ENCODE measurements at places on chromosomes 4 and X.

DNA sequence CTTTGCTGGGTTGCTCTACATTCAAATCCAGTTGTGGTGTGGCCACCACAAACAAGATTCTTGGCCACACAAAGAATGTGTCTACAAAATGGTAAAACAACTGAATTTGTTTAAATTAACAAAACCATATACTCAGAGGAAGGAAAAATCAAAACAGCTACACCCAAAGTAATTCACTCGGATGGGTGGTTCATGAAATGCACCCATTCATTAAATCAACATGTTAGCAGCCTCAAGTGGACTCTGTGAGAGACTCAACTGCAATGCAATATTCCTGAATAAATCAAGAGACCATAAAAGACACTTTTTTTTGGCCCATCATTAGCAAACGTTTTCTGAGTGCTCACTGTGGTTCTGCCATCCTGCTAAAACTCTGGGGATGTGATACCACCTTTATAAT lies 11.2 kb upstream of the AMELX start:
- DNase-seq: no peak

DNA sequence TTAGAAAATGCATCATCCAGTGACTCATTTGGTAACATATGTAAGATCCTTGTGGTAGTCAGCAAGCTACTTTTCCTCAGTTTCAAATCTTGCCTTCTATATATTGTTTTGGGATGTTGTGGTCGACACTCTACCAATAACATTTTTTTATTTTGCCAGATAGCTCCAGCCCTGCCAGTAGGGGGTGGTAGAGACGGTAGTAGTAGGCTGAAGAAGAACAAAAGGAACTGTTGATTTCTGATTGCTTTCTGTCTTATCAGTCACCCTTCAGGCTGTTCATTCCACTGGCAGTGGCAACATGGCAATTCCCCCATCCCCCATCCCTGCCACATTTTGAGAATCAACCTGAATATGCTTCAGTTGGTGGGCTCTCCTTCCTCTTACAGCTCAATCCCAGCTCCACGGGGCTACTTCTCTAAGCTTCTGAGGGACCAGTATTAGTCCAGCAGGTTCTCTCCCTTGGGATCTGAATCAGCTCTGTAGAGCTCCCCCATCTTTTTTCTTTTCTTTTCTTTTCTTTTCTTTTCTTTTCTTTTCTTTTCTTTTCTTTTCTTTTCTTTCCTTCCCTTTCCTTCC lies 171.5 kb upstream of the VEGFC start:
- DNase-seq: peak; percentile 42

GRCh38 chr4:76977736-76978350 lies 28.3 kb downstream of the SEPTIN11 start:
- DNase-seq: no peak

DNA sequence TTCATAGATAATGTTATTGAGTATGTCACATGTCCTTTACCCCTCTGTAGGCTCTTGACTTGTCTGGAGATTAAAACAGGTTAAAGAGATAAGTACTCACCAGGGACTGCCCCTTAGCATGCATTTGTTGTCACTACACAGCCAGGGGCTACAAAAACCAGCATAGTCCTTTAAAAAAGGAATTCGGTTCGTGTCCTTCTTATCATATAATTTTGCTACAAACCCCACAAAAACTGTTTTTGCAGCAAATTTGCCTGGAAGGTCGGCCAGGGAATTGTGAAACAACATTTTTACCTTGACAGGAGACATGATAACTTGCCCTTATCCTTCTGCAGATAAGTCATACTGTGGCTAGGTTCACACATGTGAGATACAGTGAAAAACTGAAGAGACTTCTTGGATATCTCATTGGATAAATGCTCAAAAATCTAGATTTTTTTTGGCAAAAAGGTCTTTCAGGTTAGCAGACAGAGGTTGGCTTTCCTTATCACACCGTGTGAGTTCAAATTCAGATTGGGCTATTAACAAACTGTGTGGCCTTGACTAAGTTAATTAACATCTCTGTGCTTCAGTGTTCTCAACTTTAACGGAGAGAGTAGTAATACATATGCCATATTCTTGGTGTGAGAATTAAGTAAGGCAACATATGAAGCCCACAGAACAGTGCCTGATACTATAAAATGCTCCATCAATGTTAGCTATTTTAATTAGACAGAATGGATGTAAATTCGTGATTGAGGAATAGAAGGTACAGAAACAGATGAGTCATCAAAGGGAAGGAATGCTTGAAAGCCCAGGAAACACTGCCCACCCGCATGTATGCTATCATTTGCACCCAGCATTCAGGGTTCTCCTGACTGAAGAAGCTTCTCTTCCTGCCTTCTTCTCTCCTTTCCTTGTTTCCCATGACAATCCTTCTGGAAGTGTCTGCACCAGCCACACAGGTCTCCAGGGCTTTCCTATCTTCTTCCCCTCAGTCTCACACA lies 30.0 kb downstream of the FAM9C start:
- no peak for DNase-seq

- DNase-seq: no peak
These were observed 162.1 kb upstream of the EMCN start for GRCh38 chr4:100679926-100680325.

- DNase-seq: no peak
These were observed 27.6 kb downstream of the CYLC1 start for GRCh38 chrX:83888585-83888984.

- no peak for DNase-seq
These were observed 74.6 kb downstream of the MXRA5 start for GRCh38 chrX:3271834-3272186.

- no peak for DNase-seq
These were observed 48.3 kb upstream of the GUCY1A1 start for GRCh38 chr4:155618183-155618838.

DNA sequence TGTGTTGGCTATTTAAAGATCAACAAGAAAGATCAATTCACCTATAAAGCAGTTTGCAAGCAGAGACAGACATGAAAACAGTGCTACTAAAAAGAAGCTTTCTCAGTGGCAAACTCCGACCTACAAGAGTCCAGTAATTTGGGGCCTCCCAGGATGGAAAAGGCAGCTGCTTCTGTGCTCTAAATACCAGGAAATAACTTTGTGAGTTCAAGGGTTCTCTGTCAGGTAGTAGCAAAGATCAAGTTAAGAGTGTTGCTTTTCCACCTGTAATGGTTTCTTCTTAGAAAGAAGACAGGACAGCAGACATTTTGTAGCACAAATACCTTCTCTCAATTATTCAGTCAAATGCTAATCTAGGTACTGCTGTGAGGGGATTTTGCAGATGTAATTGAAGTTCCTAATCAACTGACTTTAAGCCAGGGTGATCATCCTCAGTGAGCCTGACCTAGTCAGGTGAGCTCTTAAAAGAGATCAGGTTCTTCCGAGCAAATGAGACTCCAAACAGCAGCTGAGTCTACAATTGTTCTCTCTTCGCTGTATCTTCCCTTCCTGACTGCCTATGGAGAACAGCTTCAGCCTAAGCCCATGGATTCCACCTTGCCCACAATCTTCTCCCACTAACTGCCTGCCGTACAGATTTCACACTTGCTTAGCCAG lies 13.5 kb downstream of the ANKRD17 start:
- DNase-seq: no peak

- DNase-seq: no peak
These were observed 269.2 kb downstream of the TRIML1 start for GRCh38 chr4:188408244-188409030.

- DNase-seq: no peak
These were observed 112.8 kb upstream of the H2AZ1 start for GRCh38 chr4:100062921-100063320.

- no peak for DNase-seq
These were observed 23.4 kb upstream of the G3BP2 start for GRCh38 chr4:75696581-75696980.

- no peak for DNase-seq
These were observed 250.0 kb upstream of the SLC7A11 start for GRCh38 chr4:138492176-138492575.

GRCh38 chr4:52366621-52367020 lies 292.5 kb downstream of the USP46 start:
- no peak for DNase-seq

DNA sequence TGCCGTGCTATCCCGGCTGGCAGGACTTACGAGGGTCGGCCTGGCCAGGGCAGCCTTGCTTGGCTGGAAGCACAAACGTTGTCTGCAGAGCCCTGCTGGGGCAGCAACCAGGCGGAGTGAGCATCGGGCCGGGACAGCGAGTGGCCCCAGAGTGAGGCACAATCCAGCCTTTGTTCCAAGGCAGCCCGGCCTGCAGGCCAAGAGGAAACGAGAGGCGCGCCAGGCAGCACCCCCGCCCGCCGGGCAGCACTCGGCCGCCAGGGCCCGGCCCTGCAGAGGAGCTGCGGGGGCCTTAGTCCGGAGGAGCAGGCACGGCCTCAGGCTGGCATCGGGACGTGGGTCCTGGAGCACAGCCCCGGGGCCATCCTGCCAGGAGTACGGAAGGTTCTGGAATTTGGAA lies 24.1 kb downstream of the FGFRL1 start:
- DNase-seq: no peak

DNA sequence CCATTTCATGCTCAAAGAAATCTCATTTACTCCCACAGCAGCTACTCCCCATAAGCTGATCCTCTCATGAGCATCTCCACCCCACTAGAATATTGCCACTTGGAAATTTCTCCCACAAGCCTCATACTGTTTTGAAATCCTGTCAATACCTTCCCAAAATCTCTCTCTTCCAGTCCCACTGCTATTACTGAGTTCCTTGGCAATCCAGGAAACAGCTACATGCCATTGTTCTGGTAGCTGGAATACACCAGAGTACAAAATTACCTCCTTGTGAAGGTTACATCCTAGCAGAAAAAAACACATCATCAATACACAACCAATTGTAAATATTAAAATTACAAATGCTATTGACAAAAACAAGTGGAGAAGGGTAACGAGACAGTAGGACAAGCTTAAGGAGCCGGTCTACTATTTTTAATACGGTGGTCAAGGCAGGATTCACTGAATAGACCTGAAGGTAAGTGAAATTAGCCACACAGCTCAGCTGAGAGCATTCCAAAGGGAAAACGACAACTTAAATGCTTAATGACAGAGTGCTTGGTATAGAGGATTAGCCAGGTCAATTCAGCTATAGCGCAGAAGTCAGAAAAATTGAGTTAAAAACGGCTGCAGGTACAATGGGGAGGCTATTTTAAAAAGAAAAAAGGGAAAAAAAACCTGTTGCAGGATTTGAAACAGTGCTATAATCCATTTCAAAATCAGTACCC lies 6.4 kb downstream of the RPL9 start:
- no peak for DNase-seq

DNA sequence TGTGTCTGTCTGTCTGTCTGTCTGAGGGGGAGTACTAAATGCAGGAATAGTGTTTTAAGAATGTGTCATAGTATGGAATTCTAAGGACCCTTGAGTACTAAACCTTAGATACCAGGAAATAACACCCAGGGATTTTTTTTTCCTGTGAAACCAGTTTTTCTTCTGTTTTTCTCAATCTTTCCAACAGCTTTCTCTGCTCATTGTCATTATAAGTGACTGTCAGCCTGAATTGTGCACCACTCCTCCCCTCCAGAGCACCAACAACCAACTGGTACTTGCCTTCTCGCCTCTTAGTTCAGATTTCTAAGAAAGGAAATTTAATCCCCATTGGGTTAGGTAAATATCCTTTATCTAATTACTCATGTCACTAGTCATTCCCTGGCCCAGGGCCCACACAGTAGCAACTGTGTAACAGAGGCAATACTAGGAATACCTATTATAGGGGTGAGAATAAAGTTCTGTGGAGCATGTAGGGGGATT lies 320.6 kb downstream of the ADGRL3 start:
- DNase-seq: no peak

- no peak for DNase-seq
These were observed 291 bp upstream of the NBDY start for GRCh38 chrX:56728752-56729151.

DNA sequence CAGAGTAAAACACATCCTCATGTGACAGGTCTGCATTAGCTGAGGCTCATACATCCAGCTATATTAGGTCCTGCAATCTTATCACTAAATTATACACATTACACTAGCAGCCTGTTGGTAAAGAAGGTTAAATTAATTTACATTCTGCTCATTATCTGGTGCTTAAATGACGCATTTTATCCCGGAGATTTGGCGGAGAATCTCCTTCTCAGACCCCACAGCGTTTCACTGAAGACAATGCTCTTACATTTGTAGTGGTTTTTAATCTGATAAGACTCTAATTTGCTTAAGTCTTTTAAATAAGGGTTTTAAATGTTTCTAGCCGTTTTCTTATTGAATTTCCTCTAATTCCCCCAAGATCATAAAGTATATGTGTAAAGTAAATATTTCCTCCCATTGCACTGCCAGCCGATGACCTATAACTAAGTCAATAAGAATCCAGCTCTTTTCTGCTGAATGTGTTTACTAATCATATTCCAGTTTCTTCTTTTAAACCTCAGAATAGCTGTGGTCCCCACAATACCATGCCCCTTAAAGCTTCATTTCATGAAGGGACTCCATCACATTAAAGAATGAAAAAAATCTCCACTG lies 2.1 kb upstream of the PITX2 start:
- no peak for DNase-seq

DNA sequence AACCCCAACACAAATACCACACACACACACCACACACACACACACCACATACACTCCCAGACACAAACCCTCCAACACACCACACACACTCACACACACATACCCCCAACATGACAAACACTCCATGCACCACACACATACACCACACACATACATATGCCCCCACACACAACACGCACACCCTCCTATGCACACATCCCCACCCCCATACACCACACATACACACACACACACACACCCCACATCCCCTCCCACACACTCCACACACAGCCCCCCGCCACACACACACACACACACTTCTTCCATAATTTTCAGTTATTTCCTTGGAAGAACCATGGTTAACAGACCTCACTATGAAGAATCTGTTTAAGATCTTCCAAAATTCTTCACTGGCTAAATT lies 173.5 kb upstream of the KCNIP4 start:
- DNase-seq: no peak

DNA sequence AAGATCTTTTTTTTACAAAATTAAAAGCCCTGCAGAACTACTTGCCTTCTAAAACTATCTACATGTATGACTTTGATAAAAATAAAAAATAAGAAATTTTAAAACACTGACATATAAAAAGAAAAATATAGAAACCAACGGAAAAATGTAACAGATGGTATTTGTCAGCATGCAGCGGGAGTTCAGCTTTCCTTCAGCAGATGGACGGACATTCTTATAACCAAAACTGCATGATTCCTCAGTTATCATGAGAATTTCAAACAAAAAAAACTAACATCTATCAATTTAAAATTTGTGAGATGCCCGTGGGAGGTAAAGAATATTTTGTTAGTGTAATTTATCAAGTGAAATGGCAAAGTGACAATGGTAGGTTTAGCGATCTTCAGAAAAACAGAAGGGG lies 23.2 kb downstream of the RWDD4 start:
- no peak for DNase-seq

- no peak for DNase-seq
These were observed 18.7 kb downstream of the KDM6A start for GRCh38 chrX:44891642-44892041.

GRCh38 chr4:55993994-55994663 lies 45.4 kb downstream of the CEP135 start:
- DNase-seq: no peak

- no peak for DNase-seq
These were observed 11.6 kb upstream of the ARHGAP36 start for GRCh38 chrX:131046596-131046995.
